ENCODE measurements at places on chromosomes 5 and 9.

DNA sequence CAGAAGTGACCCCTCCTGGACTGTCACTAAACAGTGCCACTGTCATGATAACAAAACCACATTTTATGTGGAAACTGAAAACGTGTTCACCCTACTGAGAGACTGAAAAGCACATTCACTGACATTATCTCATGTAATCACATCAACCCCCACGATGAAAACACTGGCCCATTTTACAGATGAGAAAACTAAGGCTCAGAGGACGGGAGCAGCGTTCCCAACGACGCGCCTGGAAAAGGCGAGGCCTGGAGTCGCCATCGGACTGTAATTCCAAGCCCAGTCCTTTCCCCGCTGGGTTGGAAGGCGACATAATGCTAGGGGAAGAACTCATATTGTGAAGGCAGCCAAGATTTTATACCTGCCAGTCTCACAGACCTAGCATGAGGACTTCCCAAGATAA lies 140.0 kb downstream of the ADAMTS2 start:
- no peak for DNase-seq

- no peak for DNase-seq
These were observed 54.9 kb downstream of the WDR41 start for GRCh38 chr5:77437194-77437593.

- DNase-seq: no peak
These were observed 155.8 kb downstream of the FRMD3 start for GRCh38 chr9:83382421-83382820.

GRCh38 chr5:132375957-132376356 lies 6.4 kb downstream of the SLC22A5 start:
- no peak for DNase-seq

DNA sequence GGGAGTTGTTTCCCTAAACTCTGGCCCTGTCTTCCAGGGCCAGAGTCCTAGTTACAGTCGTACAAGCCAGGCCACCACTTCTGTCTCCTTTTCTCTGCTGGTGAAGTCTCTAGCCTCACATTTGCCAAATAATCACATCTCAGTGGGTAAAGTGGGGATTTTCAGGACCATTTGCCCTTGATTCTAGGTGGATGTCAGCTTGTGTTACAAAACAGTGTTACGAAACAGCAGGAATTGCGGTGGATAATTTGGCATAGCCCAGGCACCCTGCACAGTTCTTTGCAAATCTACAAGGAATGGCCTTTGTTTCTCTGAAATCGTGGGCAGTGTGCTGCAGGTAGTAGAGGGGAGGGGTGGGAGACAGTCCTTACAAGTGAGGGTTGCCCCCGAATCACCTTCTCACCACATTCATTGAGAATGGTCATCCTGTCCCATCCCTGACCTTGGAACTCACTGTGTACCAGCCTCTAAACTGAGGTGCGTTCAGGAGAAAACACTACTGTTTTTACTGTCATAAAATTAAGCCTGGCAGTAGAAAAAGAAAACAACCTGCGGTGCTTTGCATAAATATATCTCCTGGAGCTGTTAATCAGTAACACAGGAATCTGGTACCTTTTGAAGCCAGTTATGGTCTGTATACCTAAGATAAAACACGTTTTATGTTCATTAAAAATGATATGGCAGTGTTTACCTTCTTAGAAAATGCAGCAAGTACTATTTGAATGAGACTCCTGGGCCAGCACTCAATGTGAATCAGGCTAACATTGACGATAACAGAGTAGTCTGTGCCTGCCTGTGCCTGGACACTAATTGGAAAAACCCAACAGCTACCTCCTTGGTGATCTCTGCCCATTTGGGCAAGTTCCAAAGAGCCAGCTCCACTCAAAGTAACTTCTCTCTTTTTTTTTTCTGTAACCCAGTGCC lies 44.3 kb downstream of the CYSTM1 start:
- DNase-seq: no peak

GRCh38 chr5:149775785-149776184 lies 45.7 kb downstream of the PPARGC1B start:
- no peak for DNase-seq

DNA sequence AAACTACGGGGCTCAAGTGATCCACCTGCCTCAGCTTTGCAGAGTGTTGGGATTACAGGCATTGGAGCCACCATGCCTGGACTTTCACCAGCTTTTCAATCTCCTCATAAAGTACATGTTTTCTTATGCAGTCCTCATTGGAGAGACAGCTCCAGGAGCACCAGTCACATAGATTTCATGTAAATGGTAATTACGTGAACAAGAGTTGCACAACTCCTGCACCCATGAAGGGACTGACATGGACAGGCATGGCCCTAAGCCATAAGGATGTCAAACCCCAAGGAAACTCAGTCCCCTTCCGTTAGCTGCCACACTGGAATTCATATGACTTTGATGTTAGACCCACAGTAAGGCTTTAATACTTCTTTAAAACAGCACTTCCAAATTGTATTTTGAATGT lies 7.6 kb upstream of the ADGRV1 start:
- no peak for DNase-seq

DNA sequence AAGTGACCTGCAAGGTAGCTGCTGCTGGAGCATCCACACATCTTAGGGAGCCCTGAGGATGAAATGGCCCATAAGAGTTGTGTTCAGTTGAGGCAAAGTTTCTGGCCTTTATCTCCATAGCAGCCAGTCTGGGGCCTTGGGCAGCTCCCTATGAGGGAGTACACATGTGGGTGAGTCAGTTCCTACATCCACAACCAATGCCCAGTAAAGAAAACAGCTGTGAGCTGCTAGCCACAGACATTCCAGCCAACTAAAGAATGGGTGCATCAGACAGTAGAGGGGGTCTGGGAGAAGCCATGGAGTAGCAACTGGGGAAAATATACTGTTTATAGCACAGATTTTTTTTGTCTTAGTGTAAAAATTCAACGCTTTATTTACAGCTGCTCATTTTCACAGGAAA lies 720.7 kb downstream of the TLE1 start:
- DNase-seq: no peak

DNA sequence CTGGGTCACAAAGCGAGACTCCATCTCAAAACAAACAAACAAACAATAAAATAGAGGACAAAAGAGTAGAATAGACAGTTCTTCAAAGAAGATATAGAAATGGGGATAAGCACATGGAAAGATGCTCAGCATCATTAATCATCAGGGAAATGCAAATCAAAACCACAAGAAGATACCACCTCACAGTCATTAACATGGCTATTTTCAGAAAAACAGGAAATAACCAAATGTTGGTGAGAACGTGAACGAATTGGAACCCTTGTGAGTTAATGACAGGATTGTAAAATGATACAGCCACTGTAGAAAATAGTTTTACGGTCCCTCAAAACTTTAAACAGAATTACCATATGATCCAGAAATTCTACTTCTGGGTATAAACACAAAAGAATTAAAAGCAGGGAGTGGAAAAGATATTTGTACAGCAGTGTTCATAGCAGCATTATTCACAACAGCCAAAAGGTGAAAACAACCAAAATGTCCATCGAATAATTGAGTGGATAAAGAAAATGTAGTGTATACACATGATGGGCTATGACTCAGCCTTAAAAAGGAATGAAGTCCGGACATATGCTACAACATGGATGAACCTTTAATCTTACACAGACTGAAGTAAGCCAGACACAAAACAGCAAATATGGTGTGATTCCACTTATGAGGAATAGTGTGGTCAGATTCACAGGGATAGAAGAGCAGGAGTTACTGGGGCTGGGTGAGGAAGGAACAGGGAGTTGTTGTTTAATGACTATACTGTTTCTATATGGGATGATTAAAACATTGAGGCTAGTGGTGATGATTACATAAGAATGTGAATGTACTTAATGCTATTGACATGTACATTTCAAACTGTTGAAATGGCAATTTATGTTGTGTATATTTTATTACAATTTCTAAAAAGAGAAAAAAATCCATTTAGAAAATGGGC lies 19.7 kb downstream of the OR2V2 start:
- DNase-seq: no peak

DNA sequence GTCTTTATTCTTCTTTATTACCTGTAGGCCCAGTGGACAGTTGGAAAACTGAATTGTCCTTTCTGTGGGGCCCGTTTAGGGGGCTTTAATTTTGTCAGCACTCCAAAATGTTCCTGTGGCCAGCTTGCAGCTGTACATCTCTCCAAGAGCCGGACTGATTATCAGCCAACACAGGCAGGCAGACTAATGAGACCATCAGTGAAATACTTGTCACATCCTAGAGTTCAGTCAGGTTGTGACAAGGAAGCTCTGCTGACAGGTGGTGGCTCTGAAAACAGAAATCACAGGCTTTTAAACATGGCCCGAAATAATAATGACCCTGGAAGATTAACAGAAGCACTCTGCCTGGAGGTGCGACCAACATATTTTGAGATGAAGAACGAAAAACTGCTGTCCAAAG lies 47.9 kb downstream of the RNF180 start:
- no peak for DNase-seq

- no peak for DNase-seq
These were observed 2.2 kb downstream of the TNIP1 start for GRCh38 chr5:151078490-151079262.

- no peak for DNase-seq
These were observed 176.1 kb upstream of the MVB12B start for GRCh38 chr9:126150411-126151030.

DNA sequence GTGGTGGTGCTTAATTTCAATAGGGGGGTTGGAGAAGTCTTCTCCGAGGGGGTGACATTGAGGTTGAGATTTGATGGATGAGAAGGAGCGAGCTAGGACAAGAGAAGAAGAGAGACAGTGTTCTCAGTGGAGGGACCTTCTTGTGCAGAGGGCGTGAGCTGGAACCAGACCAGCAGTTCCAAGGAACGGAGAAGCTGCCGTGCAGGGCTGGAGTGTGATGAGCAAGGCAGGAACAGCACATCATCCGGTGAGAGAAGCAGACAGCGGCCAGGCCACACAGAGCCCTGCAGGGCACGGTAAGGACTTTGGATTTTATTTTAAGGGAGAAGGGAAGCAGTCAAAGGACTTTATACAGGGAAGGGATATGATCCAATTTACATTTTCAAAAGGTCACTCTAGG lies 206.9 kb downstream of the MELK start:
- DNase-seq: no peak

GRCh38 chr9:130043654-130044623 lies 950 bp upstream of the FNBP1 start:
- no peak for DNase-seq

DNA sequence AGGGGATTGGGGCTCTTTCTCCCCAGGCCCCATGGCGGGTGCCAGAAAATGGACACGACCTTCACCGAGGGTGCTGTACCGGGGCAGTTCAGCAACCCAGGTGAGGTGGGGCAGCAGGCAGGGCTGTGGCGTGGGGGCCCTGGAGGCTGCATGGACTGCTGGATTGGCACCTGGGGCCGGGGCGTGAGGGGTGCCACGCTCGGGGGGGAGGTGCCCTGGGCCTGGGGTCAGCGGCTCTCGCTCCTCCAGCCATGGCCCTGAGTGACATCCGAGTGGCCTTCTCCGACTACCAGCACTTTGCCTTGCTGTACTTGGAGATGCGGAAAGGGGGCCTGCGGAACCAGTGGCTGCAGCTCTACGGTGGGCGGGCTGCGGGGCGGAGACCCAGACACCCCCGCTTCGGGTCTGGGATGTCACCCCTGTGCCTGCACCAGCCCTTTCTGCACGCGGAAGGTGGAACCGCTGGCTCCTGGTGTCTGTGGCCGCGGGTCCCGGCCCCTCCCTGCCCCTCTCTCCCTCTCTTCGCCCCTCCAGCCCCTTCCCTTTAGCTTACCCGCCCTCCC lies 1.8 kb downstream of the LCNL1 start:
- DNase-seq: no peak

GRCh38 chr9:135926402-135927194 lies 19.3 kb upstream of the CAMSAP1 start:
- peak; percentile 49 for DNase-seq

- no peak for DNase-seq
These were observed 743.0 kb upstream of the DMAC1 start for GRCh38 chr9:8542537-8542936.

DNA sequence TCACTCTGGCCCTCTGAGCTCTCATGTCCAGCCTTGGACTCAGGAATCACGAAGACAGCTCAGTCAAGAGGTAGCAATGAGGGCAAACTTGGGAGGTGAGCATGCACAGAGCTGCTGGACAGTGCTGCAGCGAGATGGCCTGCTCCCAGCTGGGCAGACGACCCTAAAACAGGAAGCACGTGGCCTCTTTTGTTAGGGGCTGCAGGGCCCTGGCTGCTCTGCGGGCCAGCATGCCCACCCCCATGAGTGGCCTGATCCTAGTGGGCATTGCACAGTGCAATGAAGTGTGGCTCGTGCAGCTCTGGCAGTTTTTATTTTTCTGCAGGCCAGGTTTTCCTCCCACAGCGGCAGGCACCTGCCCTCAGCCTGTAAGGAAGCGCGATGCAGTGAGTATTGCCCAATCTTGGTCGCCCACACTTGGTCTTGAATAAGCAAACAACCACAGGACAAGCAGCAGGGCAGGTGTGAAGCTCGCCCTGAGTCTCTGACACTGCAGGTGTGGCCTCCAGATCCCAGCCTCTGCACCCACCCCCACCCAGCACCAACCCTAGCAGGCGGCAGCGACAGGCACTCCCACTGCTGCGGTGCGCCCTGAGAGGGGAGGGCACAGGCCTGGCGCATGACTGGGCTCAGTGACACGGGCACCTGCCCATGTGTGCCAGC lies 60.8 kb downstream of the SEMA4D start:
- no peak for DNase-seq

DNA sequence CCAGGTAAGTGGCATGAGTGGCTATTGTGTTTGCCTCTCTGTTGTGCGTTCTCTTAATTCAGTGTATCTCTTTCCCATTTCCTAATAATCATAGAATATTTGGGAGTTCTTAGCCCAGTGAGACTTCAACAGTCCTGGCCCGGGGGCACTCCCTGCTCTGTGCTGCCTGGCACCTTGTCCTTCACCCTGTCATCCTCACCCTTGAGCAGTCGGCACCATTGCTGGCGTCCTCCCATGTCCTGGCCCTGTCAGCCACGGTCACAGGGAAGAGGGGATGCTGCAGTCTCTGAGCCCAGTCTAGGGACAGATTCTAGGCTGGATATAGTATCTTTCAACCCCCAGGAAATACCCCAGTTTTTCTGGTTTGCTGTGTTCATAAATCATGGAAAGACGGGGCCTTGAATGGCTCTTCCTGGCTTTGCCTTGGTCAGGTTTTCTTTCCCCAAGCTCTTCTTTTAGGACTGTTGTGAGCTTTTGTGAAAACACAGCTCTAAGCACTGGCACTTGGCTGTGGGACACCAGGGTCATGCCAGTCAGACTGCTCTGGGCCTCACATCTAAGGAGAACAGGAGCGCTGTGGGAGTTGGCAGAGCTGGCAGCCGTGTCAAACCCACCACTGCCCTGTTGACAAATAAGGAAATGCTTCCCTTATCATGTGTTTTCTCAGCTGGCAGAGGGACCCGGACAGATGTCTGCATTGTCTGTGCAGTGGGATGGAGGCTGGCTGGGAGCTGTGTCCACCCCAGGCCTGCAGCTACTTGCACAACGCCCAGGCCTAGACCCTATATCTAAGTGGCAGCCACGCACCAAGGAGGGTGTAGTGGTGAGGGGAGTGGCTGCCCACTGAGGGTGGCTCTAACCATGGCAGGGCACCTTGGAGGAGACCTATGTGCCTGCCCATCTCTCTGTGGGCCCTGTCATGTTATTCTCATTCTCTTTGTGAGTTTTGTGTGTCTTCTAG lies 378.6 kb downstream of the ICE1 start:
- DNase-seq: no peak

Data from BJ (cell line).